ENCODE measurements at places on chromosomes 7 and 10.

DNA sequence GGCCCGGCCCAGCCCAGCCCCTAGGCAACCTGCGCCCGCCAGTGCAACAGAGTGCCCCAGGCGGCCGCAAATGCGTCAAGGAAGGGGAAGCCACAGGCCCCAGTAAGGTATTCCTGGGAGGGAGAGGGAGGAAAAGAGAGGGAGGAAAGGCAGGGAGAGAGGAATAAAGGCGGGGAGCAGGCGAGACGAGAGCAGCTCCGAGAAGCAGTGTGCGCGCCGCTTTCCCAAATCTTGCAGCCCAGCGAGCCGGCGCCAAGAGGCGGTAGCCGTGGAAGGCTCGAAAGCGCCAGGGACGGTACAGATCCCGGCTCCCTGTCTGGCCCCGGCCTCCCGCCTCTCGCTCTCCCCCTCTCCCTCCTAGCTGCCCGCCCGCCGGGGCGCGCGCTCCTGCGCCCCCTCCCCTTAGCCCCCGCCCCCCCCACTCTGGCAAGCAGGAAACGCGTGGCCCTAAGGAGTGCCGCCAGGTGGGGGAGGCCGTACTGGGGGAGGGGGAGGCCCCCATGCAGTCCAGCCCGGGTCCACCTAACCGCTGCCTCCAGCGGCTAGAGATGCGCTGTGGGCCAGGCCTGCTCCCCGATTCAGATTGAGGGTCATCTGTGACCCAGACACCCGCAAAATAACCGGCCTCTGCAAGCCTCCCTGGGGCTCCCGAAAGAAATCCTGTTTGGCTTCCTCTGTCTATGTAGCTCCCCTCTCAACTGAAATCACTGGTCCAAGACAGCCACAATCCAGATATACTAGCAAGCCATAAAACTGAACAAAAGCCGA is 4.3 kb downstream of the HOXA10 start:
- DNase-seq, result no peak

- DNase-seq, result no peak
Observed at GRCh38 chr7:25727446-25727845, 424.6 kb upstream of the NFE2L3 start.

DNA sequence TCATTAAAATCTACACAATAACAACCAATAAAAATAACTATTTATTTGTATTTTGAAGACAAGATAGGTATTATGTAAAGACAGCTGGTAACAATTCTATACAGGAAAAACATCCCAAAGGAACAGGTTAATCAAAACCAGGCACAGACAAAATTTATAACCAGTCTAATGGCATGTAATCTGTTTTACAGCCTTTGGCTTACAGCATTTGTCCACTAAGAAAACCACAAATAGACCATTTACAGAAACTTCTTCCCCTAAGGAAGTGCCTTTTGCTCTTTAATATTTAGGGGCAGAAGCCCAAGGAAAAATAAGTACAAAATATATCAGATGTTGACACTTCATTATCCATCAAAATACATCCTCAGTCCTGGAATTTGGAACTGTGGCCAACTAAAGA is 65.0 kb downstream of the SVIL start:
- no peak for DNase-seq

GRCh38 chr10:72472306-72472705 is 117.6 kb upstream of the DNAJB12 start:
- DNase-seq, result no peak

GRCh38 chr10:49360271-49361177 is 35.4 kb downstream of the DRGX start:
- no peak for DNase-seq

- no peak for DNase-seq
Observed at GRCh38 chr10:44161184-44161583, 223.7 kb downstream of the CXCL12 start.

DNA sequence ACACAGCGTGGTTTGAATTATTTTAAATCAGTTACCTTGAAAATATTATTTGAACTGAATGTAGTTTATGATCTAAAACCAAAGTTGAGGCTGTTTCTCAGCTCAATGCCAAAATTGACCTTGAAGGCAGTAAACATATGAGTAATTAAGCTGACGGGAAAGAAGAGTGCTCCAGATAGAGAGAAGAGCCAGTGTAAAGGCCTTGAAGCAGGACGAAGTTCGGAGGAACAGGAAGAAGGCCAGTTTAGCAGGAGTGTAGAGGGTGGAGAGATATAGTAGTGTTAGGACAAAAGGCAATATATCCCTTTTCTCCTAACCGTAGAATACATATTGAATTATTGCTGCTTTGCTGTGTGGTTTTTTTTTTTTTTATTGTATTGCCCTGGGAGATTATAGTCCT is 63.2 kb downstream of the CYP51A1 start:
- no peak for DNase-seq

- no peak for DNase-seq
Observed at GRCh38 chr7:27211084-27211446, 11.2 kb upstream of the HOXA13 start.

- DNase-seq, result no peak
Observed at GRCh38 chr7:23664122-23664521, 15.9 kb upstream of the FAM221A start.

- DNase-seq, result no peak
Observed at GRCh38 chr7:140501966-140502365, 22.7 kb upstream of the MKRN1 start.

DNA sequence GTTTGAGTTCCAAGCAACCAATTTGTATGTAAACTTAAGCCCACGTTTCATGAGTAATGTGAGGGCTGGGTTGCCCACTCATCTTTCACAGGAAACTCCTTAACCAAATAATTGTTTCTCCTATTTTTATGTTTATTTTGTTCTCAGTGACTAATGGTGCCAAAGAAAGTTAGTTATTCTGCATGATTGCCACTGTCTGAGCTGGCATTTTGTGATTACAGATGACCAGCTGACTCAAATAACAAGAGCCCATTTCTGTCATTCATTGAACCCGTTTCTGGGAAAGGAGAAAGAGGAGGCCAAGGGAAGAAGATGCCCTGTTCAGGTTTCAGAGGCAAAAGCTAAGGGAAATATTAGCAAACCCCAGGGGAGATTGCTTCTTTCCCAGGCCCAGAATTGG is 186.9 kb upstream of the MYO3A start:
- DNase-seq, result no peak

DNA sequence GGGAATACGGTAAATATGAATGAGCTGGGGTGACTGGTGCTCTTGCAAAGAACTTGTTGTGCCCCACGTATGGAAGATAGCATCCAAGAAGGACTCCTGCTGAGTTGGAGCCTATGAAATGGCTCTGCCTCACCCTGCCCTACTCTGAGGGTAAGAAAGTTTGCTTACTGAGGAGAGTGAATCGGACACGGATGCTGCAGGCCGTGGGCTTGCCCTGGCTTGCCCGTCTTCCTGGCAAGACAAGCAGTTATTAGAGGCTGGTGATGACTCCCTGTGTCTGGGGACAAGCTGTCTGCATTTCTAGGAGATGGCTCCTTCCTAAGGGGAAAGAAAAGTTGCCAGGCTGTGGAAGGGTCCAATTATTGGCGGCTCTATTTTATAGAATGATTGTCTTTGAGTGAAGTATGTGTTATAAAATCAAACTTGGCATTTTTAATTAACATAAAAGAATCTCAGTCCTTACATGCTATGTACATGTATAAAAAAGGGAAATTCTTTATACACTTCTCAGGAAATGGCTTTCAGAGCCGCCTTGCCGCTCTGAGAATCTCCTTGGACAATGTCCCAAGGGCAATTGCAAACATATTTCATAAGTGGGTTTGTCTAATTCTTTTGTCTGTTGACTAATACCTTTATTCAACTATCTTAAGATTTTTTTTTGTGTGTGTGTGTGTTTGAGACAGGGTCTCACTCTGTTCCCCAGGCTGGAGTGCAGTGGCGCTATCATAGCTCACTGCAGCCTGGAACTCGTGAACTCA is 64.6 kb downstream of the CYP26A1 start:
- DNase-seq, result no peak

GRCh38 chr7:80410081-80410480 is 101.8 kb downstream of the GNAT3 start:
- DNase-seq, result no peak

GRCh38 chr7:42071372-42072261 is 165.4 kb downstream of the GLI3 start:
- no peak for DNase-seq

DNA sequence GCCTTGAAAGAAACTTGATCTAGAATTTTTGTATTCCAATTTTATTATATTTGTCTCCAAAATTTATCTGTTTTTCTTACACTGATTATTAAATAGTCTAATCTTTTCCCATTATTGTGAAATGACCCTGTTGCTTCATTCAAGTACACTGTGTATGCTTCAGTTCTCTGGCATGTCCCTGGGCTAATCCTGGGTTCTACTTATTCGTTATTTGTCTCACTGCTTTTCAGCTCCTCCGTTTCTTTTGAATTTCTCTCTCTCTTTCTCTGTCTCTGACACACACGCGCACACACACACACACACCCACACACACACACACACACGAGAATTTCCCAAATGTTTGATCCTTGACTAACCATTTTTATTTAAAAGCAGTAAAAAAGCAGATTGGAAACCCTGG is 768.6 kb downstream of the NRG3 start:
- DNase-seq, result no peak
